ENCODE measurements at places on chromosomes 11 and 22.

DNA sequence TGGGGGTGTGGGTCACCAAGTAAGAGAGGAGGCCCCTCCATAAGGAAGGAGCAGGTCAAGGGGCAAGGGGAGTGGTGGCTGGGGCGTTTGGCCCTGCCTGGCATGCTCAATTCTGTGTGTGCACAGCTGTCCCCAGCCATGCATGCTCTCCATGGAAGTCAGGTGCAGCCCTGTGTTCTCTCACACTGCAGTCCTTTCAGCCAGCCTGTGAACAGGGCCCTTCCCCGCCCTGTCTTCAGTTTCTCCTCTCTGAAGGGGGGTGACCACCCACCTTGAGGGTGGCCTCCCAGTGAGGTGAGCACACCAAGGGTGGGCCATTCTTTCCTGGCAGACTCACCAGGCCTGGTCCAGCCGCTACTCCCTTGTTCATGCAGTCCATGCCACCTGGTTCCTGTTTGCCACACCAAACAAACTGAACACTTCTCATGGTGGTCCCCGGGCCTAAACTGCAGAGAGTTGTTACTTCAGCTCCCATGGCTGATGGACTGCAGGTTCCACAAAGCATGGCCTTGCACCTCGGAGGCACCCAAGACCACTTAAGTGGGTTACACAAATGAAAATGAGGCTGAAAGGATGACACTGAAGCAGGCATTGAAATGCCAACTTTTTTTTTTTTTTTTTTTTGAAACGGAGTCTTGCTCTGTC, 1.7 kb upstream of the CHCHD10 start:
- DNase-seq: no peak

DNA sequence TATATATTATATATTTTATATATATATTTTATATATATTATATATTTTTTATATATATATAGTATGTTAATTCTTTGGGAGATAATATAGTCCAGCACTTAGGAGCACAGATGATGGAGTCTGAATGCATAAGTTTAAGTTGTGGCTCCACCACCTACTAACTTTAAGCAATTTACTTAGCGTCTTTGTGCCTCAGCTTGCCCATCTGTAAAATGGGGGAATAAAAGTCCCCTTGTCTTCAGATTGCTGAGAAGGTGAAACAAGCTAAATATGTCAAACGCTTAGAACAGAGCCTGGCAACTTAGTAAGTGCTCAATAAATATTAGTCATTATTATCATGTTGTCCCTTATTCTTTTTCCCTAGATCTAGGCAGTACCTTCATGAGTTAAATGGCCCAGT, 27.5 kb downstream of the DSCAML1 start:
- DNase-seq: no peak

- DNase-seq: no peak
Observed at GRCh38 chr11:10565493-10565892, 3.0 kb downstream of the LYVE1 start.

DNA sequence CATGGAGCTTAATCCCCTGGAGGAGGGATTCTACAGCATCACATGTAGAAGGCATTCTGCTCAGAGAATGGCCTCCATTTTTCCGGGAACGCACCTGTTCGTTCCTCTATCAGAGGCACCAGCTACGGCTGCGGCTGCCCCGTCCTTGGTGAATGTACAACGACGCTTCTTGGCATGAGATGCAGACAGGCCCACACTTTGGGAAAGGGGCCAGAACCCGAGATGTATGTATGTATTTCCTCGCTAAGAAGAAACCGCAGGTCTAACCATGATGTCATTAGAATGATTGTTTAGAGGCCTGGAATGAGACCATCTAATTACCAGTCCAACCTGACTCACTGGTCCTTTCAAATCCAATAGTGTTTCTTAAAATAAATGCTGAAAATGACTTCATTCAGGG, 1293.4 kb downstream of the TBC1D22A start:
- DNase-seq: no peak

GRCh38 chr11:60367009-60367408, 11.3 kb upstream of the MS4A7 start:
- DNase-seq: no peak

- no peak for DNase-seq
Observed at GRCh38 chr11:123561431-123561800, 93.0 kb downstream of the SCN3B start.

DNA sequence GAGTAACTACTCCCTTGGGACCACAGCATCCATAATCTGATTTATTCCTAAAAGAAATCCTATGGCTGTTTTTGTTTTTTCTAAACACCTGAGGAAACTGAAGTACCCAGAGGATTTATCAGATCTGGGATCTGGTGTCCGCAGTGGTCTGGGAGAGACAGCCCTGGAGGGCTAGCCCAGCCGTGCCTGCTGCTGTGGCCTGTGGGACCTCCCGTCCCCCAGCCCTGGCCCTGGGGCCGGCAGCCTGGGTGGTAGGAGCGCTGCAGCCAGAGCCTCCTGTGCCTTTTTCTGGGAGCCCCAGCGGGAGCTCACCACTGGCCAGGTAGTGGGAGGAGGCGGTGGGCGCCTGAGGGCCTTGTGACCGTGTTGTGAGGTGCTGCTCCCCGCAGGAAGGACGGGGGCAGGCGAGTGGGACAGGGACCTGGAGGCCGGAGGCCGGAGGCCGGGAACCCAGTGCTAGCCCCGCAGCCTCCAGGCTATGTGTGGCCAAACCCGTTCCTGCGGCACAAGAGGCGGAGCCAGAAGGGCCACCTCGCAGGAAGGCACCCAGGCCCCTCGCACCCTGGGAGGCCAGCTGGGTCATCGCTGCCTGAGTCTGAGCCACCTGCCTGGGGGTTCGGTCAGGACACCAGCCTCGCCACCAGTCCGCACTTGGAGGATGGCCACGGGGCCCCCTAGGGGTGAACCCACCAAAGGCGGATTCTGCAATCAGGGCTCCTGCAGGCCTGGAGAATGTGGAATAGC, 18.2 kb upstream of the C11orf96 start:
- no peak for DNase-seq

DNA sequence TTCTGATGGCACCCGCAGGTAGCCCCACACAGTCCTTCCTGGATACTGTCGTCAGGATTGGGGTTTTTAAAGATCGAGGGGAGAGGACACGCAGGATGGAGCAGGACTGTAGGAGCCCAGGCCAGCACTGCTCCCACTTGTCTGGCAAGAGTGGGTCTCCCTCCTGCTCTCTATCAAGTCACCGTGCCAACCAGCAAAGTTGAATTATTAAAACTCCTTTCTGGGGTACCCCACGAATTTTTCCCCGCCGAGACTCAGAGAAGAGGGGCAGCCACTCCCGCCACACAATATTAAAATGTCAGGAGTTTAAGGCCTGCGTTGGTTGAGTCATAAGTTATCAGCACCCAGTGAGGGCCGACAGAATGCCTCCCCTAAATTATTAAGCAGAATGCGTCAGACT, 10.1 kb downstream of the LMO1 start:
- DNase-seq: no peak

DNA sequence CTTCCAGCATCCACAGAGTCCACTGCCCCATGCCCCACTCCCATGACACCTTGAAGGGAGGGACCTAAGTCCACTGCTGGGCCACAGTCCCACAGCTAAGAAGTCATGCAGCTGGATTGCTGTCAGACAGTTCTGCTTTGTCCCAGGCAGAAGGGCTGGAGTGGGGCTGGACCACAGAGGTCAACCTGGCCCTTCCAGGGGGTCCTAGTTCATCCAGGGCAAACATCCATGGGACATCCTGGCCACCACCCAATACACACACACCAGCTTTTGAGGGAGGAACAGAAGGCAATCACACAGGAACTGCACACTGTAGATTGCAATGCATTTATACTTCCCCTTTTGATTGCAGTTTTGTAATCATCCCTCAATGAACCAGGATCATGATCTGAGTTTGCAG, 11.3 kb upstream of the APOL4 start:
- DNase-seq: no peak

DNA sequence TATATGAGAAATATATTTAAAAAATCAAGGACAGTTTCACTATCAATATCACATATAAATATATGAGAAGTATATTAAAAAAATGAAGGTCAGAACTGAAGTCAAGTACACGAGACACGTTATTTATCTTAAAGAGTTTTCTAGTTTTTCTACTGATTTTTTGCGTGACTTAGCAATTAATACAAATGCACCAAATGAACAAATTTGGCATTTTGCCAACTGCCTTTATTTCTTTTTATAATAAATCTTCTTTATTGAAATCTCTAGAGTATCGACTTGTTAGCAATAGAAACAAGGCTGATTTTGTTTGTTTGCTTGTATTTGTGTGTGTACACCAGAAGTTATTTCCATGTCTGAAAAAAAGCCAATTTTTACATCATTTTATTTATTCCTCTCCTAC, 1684.7 kb upstream of the RAG2 start:
- DNase-seq: no peak

- no peak for DNase-seq
Observed at GRCh38 chr11:86177302-86177701, 67.3 kb upstream of the EED start.

DNA sequence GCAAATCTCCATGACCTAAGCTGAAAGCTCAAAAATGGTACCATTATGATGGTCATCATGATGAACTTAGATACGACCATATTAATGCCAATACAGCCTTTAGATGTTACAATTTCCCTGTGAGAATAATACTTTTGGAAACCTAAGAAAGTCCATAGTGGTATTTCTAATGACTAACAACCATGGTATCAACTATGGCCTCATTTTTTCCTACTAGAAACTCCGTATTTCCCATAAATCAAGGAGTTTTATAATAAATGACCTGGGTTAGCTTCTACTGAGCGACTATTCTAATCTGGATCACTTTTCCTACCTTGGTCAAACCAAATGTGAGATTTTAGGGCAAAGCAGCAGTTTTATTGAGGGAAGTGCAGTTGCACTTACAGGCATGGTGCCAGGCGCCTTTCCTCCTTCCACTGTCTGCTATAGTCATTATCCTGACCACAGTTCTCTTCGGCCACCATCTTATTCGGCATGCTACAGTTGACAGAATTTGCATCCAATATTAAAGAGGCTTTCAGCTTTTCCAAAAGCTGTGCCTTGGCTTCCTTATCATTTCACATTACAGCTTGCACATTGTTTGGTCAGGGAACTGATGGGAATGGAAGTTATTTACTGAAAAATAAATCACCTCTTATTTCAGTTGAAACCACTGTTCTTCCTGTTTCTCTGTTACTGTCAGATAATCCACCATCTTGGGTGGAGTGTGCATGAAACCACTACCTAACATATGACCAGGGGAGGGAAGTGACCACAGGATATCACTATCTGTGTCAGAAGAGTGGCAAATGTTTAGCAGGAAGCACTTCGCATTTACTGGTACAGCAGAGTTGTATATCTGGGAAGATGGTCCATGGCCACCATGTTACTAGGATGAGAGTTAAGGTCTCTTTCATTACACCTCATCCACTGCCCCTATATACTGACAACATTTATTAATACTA, 74.5 kb upstream of the PICALM start:
- no peak for DNase-seq

DNA sequence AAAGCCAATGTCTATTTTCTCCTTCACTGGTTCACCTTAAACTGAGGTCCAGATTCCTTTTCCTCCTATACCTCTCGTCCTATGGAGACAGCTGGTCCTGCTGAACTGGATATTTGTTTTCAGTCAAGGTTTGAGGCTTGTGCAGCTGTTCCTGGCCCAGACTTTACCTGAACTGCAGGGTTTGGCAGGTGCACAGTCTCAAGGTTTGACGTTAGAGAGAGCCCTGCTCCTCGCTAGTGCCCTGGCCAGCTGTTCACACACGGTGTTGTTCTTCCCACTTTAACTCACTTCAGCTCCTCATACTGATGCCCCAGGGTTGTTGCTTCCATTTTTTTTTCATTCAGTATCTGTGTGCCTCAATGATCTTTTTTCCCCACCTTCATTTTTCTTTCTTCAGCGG, 74.0 kb upstream of the TTC12 start:
- no peak for DNase-seq

- DNase-seq: no peak
Observed at GRCh38 chr11:92687724-92688123, 281.7 kb upstream of the MTNR1B start.

DNA sequence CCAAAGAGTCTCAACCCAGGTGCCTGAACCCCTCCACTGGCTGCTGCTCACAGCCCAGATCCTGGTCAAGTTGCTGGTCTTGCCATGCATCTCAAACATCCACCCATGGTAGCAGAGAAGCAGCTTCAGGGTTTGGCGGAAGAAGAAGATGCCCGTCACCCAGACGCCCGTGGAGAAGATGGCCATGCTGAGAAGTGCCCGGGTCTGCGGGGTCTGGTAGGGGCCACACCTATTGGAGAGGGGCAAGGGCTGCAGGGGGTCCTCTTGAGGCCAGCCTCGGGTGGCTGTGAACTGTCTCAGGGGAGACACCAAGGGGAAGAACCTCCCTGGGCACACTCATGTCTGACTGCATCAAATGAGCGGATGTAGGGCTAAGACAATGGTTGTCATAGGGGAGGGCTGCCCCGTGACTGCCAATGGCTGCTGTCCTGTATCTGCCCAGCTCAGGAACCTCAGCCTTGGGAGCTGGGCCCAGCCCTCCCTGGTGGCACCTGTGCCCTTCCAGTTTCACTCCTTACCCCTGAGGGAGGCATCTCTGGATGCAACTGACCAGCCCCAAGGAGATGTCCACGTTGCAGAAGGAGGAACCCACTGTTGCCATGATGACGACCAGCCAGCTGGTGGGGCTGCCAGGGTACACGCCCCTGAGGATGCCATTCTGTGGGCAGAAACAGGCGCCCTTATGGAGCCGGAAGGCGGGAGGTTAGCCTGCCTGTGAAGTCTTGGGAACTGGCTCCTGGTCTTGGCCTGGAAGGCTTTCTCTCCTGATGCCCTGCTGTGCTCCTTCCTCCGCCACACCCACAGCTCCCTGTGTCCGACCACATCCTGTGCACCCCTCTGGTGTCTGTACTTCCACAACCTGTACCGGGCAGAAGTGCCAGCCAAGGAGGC, 1.2 kb downstream of the CPT1B start:
- no peak for DNase-seq

DNA sequence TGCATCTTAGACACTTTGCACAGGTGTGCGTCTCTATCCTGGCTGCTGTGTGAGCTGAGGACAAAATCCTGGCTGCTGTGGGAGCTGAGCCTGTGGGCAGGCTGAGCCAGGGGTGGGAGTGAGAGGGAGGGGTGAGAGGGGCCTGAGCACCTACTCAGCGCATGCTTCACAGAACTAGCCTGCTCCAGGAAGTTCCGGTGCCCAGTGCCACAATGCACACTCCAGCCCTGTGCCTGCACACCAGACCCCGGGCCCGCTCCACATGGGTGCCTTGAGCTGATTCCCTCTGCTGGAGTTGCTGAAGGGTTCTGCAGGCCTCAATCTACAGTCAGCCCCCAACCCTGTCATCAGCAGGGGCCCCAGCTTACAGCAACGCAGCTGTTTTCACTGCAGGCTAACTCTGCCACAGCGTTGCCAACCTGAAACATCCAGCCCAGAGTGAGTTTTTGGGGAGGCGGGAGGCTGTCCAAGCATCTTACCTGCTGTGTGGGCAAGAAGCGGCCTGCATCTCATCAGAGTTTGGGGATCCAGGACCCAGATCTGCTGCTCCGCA, 1377.9 kb downstream of the TBC1D22A start:
- DNase-seq: no peak

DNA sequence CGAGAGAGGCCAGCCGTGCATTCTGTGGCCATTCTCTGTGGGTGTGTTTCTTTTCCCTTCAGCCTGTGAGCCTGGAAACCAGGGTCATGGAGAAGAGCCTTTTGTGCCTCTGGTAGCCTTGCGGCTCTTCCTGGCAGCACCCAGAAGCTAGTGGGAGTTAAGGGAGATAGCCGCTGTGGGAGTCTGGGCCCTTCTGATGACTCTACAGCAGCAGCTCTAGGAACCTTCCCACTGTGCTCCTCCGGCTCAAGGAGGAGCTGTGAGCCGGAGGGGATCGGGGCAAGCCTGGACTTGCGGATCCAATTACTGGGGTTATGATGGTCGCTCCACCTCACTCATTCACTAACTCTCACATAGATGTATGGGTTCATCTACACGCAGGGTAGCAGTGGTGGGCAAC, 10.5 kb downstream of the GTPBP1 start:
- DNase-seq: no peak

GRCh38 chr11:60310407-60310998, 16.6 kb upstream of the MS4A6E start:
- DNase-seq: no peak

All from amniotic stem cell (primary cell).